Dermis blood vessel endothelial cell (primary cell): ENCODE measurements at places on chromosomes 7 and 10. TPM values are rescaled to one million over a fixed set of nuclear protein-coding genes. Genes with fewer than 3 reads are reported as not detected.
A peak's percentile ranks its signal among the peaks of the same experiment; 100 is the strongest.

DNA sequence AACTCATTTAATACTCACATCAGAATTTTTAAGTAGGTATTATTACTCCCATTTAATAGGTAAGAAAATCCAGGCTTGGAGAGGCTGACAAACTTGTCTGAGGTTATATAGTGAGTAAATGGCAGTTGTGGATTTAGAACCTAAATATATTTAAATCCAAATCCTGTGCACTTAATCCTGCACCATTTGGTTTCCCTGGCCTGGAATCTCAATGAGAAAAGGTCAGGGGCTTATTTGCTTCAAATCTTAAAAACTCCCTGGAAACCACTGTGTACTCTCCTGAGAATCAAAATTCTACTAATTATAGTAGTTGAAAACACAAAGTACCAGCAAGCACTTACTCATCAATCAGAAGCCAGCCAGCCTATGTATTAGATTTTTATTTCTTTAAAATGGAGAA lies 97.7 kb downstream of the DNMBP start:
- DNase-seq: no peak

The PVRIG gene
- not detected in 2 replicates for total RNA-seq

GRCh38 chr10:128642023-128642422 lies 515.8 kb upstream of the MKI67 start:
- DNase-seq: no peak

GRCh38 chr7:130473876-130474275 lies 18.0 kb upstream of the MEST start:
- no peak for DNase-seq

DNA sequence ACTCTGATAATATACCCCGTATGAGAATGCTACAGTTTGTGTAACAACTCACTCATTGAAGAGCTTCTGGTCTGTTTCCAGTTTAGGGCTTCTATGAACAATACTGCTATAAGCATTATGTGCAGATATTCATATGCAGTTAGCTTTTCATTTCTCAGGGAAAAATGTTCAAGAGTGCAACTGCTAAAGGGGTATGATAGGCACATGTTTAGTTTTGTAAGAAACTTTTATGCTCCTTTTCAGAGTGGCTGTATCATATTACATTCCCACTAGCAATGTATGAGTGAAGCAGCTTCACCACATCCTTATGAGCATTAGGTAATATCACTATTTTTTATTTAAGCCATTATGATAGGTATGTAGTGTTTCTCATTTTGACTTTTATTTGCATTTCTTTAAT lies 182.6 kb upstream of the CXCL12 start:
- DNase-seq: no peak

GRCh38 chr10:4934391-4934987 lies 28.7 kb upstream of the AKR1C1 start:
- DNase-seq: no peak

DNA sequence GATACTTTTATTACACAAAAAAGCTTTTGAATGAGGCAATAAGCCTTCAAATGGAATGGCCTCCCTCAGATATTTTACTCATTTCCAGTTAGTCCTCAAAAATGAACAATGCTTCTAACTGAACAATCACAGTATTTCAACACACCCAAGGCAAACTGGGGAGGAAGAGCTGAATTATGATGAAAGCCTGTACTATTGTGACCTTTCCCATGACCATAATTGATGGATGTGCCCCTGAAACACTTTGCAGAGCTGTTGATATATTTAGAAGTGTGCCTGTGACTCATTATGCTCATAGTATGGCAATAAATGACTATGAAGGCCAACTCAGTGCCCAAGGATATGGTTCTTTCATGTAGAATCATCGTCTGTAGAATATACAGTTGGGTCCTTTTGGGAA lies 248.1 kb downstream of the AHR start:
- peak; percentile 67 for DNase-seq

DNA sequence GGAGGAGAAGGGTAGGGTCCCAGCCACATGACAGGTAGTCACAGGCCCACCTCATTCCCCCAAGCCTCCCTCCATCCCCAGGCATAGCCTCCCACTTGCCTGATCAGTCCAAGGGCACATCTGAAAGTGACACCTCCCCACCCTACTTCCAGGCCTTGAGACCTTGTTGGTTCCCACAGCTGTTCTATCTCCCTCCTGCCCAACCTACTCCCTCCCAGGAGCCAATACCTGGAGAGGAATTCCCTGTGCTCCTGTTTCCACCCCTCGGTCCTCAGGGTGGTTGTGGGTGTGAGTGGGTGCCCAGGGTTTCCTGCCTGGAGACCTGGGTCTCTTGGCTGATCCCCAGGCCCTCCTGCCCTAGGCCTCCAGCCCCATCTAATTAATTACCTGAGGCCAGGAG lies 11.6 kb upstream of the IMPDH1 start:
- DNase-seq: no peak

- DNase-seq: peak; percentile 32
Measured at GRCh38 chr10:43304687-43305333, 37.9 kb upstream of the RASGEF1A start.

GRCh38 chr7:25953859-25954258 lies 198.1 kb upstream of the NFE2L3 start:
- no peak for DNase-seq

DNA sequence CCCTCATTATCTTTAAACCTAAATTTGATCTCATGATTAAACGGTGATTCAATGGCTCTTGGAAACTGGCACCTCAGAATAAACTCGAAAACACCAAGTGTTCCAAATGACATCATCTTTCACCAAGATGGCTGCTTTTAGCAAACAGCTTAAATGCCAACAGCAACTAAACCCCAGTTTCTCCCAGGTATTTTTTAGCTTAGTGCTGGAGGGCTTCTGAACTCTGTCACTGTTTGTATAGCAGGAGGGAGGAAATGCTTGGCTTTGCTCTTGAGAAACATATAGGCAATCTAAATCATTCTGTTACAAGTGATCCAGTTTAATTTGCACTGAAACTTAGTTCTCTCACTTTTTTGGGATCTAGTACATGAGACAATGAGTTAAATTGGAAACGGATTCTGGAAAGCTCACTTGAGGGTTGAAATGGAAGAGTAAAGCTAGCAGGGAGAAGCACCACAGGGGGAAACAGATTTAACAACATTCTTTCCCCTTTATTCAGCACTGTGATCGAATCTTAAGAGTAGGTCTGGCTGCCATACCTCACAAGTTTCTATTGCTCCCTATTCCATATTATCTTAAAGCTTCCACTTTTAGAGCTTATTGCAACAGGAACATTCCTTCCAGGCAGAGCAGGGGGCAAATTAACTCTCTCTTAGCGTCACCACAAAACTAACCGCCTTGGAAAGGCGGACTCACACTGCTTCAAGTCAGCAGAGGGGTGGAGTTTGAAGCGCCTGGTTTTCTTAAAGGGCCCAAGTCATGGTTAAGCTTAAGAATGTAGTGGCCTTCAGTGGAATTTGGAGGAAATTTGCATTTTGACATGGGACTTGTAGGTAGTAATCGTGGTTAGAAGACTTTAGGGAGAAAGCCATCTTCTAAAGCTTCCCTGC lies 1.8 kb upstream of the CCDC6 start:
- DNase-seq: peak; percentile 83
